ENCODE measurements at places on chromosomes 5 and 9.
A peak's percentile ranks its signal among the peaks of the same experiment; 100 is the strongest.

DNA sequence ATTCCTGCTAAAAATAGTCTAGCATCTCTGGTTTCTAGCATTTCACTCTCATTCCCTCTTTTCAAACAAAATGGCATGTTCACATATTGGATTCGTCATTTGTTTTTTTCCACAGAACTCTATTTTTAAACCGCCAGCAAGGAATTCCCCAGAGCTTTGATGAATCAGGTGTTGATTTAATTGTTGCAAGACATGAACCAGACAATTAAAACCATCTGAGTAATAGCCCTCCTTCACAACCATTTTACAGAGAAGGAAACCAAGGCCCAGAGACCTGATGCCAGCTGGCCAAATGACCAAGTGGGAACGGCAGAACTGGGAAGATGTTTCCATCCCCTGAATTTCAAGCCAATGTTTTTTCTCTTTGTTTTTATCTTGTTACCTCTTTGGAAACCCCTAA lies 167.0 kb downstream of the CAAP1 start:
- peak; percentile 77 for DNase-seq

DNA sequence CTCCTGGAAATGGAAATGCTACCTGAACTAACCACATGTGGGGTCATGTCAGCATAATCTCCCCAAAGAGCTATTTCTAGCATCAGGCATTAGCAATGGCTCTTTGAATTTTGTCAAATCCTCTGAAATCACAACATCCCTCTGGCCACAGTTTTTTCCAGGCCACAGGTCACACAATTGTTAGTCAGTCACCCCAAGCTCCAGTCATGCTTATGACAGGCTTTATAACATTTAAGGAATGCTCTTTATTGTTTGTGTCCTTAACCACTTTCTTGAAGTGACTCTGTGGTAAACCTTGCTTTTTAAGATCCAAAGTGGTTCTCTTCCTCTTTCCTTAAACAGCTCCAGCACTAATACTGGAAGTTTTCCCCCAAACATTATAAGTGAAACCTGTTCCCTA lies 169.2 kb upstream of the HMHB1 start:
- no peak for DNase-seq

- DNase-seq = peak; percentile 55
These were observed 3.9 kb downstream of the EXOC3 start for GRCh38 chr5:446883-447263.

- DNase-seq = peak; percentile 17
These were observed 307.2 kb downstream of the GADD45G start for GRCh38 chr9:89911721-89912604.

- DNase-seq = peak; percentile 97
These were observed 13.0 kb downstream of the SLC25A25 start for GRCh38 chr9:128081056-128081455.

- no peak for DNase-seq
These were observed 184.6 kb upstream of the PUM3 start for GRCh38 chr9:3028535-3028934.

DNA sequence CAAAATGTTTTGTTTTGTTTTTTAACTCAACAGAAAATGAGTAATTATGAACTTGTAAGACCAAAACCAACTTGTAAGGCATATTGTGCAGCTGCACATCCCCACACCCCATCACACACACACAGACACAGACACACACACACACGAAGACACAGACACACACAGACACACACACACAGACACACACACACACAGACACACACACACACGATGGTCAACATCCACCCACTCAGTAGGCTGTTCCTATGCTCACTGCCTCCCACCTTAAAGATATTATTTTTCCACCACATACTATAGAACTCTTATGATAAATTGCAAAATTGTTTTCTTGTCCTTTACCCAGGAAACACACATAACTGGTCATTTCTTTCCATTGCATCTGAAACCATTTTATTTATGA lies 6.2 kb downstream of the SHC3 start:
- no peak for DNase-seq

DNA sequence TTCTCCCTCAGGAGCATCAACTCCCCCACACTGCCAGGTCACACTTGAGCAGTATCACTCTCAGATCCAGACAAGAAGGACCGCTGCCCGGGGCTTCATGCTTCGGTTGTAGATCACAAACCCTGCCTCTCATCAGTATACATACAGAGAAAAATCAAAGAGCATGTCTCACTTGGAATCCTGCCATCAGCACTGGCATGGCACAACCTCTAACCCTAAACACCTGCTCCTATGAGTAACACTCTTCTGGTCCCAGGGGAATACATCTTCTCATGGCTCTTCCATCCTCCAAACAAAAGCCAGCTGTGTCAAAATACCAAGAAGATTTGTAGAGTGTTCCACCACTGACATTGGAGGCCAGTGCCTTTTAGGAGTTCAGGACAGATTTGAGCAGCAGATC lies 84.8 kb upstream of the MIER3 start:
- peak; percentile 24 for DNase-seq

GRCh38 chr9:81080900-81081299 lies 608.4 kb downstream of the TLE1 start:
- no peak for DNase-seq

Measured in fibroblast of mammary gland (primary cell).